ENCODE measurements at places on chromosomes 1 and 21.

DNA sequence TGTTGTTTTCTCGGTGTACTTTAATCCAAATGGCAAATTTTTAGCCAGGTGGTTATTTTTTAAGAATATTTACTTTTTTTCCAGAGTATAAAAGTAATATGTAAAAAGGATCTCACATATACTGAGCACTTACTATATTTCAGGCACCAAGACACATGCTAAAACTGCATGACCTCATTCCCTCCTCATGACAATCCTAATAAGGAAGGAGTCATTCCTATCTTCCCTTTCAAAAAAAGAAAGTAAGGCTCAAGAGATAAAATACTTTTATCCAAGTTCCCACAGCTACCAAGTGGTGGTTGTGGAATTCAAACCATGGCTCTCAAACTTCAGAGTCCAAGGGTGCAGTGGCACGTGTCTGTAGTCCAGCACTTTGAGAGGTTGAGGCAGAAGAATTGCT is 19.4 kb downstream of the ATP2B4 start:
- DNase-seq: no peak

DNA sequence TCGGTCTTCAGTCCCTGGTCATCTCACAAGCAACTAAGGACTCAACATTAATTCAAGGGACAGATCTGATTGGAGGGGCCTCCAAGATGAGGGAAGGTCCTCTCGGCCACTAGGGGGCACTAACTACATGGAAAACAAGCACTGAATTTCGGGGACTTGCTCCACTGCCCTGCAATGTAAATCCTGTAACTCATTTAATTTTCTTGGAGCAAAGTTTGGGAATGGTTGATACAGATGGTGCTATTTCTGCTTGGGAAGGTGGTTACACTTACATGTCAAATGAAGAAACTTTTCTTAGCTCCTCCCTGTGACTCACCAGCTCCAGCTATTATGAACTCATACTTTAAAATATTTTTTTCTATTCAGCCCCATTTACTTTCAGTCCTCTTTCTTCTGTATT is 97.4 kb upstream of the KCNJ15 start:
- DNase-seq: peak; percentile 74

DNA sequence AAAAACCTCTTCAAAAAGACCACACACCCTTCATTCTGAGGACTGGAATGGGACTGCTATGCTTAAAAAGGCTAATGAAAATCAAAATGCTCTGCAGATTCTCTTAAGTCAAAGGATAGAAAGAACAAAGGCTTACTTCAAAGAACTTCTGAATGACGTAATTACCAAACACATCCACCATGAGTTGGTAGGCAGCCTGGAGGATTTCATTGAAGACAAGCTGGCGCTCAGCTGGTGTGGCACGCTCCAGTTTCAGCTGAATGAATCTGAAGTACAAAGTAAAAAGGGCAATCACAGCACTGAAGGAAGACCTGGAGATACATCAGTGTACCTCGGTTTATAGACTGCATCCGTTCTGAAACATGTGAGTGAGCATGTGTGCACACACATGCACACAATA is 43.5 kb upstream of the SDC3 start:
- DNase-seq: no peak

DNA sequence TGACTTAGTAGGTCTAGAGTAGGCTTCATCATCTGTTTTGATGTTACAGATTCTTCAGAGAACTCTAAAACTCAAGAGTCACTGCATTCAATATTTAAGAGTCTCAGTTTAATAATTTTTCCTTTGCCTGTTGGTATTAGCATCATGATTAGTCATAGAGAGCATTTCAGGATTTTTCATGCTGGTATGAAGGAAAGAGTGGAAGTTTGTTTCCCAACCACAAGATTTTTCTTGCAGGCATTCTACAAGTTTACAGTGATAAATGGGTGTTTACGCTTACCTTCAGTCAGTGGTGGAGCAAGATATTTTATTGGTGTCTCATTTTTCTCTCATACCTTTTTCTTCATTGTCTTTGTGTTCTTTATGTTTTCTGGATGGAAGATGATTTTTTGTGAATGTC is 58.4 kb upstream of the MYOCOS start:
- DNase-seq: no peak

DNA sequence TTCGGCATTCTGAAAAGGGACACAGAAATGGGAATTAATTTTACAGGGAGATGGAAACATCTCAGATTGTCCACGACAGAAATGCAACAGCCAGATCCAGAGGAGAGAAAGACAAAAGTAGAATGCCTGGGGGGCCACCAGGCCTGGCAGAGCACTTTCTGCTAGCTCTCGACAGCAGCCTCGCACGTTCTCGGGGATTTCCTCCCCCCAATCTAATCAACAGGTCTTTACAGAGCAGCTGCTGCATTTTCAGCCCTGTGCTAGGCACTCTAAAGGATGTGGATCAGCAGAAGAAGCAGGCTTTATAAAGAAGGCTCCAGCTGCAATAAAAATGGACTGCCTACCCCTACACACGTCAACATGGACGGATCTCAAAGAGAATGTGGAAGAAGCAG is 10.6 kb downstream of the CSRP1 start:
- DNase-seq: no peak

GRCh38 chr1:157135646-157136045 is 2.5 kb downstream of the ETV3 start:
- no peak for DNase-seq

DNA sequence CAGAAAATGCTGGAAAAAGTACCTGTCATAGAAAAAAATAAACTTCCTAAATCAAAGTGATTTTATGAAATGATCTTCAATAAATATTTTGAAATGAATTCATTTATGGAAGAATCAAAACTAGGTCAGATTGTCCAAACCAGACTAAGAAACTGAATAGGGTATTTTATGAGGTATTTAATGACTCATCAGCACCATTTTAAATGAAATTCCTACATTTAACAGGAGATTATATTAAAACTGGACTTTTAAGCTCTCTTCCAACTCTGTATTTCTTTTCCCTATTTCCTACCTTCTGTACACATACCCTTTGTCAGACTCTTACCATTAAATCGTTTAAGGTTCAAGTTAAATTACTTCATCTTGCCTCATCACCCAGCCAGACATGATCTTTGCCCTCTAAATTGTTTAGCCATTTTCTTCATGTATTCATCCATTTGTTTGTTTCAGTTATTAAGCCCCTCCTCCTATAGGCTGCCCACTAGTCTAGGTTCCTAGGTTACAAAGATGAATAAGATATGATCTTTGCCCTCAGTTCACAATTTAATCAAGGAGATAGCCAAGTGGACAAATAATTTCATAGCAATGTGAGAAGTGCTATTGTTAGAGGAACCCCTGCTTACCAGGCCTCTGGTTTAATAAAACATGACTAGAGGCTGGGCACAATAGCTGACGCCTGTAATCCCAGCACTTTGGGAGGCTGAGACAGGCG is 25.0 kb downstream of the TATDN3 start:
- DNase-seq: no peak

DNA sequence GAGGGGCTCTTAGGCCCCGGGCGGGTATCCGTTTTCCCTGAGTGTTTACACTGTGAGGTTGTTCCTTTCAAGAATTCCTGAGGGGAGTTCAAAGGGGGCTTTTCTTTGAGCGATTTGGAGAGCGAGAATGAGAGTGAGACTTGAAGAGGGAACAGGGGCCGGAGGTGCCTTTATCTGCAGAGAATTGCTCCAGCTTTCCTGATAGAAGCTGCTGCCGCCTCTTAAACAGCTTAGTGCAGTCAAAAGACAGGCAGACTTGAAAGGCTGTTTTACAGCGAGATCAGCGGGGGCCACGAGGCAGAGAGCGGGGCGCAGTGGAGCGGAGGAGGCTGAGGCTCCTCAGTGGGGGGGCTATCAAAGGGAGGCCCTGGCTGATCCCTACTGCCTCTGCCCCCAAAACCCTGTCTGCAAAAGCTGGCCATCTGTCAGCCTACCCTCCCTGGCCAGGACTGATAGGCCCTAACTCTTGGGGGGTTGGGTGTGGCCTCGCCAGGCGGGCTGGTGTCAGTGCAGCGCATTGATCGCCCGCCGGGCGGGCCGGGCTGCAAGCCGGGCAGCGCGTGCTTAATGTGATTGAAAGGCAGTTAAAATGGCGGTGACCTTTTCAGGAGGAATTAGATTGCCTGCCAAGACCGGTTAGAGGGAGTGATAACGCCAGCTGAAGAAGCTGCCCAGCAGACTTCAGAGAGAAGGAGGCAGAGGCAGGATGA is 36.4 kb downstream of the TMEM53 start:
- no peak for DNase-seq

DNA sequence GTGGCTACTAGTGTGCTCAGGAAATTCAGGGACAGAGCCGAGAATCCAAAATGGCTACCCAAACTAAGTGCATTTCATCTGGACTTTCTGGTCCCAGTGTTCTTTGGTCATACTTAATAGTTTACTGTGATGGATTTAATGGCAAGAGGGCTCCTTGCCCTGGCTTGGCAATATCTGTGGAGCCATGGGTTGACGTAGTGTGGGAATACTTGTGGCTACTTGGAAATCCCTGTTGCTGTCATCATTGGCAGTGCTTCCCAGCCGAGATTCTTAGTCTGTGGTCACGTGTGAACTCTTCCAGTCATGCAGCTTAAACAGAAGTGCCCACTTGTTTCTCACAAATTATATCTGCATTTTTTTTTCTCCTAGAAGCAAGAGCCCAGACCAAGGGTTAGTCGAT is 198.9 kb downstream of the HS2ST1 start:
- DNase-seq: no peak

DNA sequence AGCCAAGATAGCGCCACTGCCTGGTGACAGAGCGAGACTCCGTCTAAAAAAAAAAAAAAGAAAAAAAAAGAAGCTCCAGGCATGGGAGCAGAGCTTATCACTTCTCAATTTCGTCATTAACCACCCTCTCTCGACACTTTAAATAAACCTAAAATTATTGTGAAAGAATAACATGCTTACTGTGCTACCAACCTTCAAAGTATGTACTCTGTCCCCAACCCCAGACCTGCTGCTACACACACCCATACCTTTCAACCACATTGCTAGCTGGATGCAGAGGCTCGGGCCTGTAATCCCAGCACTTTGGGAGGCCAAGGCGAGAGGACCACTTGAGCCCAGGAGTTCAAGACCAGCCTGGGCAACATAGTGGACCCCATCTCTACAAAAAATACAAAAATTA is 38.7 kb downstream of the GNPAT start:
- no peak for DNase-seq

- DNase-seq: no peak
Observed at GRCh38 chr1:2934156-2934540, 87.1 kb upstream of the ACTRT2 start.

DNA sequence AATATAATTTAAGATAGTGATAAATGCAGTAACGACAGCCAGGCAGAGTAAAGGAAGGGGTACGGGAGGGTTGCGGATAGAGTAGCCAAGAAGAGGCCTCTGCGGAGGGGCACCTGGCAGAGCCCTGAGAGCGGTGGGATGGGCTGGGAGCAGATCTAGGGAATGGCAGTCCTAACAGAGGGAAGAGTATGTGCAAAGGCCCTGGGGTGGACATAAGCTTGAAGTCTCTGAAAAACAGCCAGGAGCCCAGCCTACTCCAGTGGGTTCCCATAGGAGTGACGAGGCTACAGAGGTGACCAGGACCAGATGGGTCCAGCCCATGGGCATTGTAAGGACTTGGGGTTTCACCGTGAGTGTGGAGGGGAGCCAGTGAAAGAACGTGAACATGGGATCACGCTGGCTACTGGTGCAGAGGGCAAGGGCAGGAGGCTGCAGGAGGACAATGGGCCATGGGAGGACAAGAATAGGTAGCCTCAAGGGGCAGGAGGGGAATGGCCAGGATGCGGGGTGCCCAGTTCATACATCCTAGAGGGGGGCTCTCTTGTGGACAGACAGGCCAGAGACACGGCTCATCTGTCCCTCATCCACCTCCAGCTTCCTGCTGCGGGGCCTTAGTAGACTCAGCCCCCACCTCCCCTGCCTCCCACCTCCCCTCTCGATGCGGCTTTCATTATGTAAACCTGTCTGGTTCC is 185.7 kb upstream of the VAMP3 start:
- DNase-seq: no peak

DNA sequence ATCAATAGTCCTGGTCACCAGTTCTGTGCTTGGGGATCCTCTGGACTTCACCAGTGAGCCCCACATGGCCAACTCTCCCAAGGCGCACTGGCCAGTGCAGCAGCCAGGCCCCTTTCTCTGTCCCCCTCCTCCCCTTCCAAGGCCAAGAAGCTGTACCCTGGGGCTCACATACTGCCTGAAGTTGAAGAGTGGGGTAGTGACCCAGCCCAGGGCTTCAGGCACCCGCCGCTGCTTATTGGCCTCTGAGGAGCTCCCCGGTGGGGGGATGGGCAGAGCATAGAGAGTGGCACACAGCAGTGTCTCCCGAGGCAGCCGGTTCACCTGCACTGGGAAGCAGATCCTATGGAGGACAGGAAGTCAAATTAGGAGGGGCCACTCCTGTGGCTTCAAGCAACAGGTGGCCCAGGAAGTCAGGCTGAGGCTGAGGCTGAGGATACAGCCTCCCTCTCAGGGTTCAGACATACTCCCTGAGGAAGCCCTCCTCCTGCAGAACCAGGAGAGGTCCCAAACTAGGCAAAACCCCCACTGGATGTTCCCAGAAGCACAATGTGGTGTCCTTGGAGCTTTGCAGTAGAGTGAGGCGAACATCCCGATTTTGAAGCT is 38.2 kb upstream of the PPP1R15B start:
- DNase-seq: no peak

DNA sequence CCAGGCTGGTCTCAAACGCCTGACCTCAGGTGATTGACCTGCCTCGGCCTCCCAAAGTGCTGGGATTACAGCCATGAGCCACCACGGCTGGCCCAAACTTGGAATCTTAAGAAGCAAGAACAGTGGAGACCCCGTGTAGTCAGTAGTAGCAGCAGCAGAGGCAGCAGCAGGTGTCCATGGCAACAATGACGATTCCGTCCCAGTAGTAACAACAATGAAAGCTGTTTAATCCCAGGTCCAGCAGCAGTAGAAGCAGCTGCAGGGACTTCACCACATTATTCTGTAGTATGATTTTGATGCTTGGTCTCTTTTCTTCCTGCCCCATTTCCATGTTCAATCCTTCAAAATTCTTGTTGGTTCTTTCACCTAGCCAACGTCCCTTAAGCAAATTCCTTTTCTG is 69.6 kb upstream of the KCTD3 start:
- no peak for DNase-seq

DNA sequence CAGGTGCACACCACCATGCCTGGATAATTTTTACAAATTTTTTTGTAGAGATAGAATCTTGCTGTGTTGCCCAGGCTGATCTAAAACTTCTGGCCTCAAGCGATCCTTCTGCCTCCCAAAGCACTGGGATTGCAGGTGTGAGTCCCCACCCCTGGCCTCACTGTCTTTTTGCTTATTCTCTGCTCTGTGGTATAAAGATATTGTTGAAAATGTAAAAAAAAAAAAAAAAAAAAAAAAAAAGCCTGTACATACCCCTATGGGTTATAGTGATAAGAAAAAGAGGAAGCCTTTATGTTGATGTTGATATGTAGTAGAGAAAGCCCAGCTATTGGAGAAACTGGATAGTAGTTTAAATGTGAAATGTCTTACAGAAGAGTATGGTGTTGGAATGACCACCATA is 125.8 kb downstream of the XPR1 start:
- peak; percentile 13 for DNase-seq

DNA sequence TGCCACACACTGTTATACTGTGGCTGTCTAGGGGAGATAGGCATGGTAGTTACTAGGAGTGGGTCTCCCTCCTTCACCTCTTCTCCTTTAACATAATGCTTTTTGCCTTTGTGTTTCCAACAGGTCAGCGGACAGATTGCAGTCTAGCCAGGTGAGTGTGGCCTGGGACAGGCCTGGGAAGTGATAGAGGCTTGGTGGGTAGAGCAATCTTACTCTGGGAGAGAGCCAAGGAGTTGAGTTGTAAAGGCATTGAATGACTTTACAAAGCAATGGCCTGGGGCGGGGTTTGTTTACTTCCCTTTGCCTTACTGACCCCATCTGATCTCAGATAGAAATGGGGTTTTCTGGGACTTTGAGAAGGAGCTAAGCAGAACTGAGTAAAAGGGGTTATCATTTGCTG is 51.0 kb upstream of the IKBKE start:
- no peak for DNase-seq
